ENCODE measurements at places on chromosomes 13 and 19.

DNA sequence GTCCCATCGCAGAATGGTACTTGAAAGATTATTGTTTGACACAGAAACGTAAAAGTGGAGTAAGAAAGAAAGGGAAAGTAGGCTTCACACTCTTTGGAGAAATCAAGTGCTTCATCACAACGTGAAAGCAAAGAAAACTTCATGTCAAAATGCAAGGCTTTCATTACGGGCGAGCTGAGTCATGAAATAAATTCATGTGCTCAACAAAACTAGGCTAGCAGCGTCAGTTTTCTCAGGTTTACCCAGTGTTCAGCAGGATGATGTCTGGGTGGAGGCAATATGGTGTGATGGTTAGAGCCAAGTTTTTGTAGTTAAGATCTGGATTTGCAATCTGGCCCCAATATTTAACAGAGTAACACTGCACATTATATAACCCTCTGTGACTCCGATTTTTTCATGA, 128.0 kb downstream of the TRPC4 start:
- no peak for DNase-seq

DNA sequence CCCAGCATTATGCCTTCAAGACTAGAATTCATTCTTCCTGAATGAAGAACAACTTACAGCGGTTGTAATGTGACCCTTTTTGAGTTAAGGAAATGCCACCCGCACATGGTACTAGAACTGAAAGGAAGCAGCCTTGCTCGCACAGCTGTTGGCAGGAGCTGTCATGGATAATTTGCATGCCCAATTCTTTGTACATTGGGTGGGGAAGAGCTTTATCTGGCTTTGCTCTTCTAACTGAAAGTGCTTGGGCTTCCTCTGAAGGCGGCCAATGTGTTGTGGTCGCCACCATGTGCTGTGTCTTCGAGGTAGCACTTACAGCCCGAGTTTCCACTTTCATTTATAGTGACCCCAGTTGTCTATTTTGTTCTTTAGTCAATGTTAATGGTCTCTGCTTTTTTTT, 3.4 kb downstream of the CCNE1 start:
- DNase-seq, result no peak

- no peak for DNase-seq
Observed at GRCh38 chr13:85266771-85267170, 532.4 kb downstream of the SLITRK6 start.

DNA sequence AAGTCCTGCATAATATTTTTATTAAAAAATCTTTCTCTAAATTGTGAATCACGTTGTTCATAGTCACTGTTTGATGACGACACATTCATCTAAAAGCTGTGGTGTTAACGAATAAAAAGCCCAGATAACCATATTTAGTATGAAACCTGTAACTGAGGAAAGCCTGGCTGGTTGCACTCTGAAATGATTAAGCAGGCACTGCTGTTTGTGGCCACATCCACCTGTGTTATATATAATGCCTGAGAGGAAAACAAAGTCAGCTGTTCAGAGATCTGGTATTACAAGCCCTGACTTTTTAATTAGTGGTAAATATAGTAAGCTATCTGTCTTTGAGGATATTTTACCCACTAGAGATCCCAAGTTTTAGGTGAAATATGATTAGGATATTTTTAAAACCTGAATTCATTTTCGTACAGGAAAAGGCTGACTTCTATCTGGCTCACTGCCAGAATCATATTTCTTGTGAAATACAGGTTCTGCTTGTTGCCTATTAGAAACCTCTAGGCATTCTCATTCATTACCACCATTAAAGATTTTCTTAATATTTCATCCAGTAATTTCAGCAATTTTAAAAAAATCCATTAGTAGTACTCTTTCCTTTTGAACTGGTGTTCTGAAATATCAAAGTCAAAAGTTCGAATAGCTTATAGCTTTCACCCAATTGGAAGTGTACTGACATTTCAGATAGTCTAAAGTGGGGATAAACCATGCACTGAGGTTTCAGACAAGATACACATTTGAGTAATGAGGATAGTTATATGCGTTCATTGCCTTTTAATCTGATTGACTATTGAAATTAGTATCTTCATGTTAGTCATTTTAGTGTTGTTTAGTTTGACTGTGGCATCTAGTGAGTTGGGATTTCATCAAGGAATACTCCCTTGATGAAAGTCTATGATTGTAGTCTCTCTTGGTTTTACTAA, 79.7 kb downstream of the LMO7 start:
- no peak for DNase-seq

GRCh38 chr19:3167533-3168272, 10.9 kb upstream of the S1PR4 start:
- DNase-seq, result no peak

DNA sequence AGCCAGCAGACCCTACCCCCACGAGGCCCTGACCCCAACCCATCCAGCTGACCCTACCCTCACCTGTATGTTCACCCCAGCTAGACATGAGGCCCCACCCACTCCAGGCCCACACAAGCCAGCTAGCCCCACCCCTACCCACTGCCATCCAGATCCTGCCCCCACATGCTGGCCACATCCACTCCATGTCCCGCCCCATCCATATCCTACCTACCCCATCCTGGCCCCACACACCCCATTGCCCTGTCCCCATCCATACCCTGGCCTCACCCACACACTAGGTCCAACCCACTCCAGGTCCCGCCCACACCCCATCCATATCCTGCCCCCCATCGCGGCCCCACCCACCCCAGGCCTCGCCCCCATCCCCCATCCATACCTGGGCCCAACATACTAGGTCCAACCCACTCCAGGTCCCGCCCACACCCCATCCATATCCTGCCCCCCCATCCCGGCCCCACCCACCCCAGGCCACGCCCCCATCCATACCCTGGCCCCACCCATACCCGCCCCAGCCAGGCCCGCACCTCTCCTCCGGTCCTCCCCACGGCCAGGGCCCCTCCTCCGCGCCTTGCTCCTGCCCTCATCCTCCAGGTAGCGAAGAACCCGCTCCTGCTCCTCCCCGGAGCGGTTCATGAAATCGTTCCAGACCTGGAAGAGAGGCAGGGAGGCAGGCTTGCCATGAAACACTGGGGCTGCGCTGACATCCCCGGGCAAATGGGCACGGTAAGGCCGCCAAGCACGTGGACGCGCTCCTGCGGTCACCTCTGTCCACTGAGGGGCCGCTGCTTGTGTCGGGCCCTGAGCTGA, 7.2 kb downstream of the RNU6-9 start:
- DNase-seq, result peak; percentile 51

- DNase-seq, result no peak
Observed at GRCh38 chr13:24698686-24699085, 18.5 kb downstream of the ATP12A start.

GRCh38 chr13:35475212-35475959, 1.1 kb downstream of the MAB21L1 start:
- peak; percentile 19 for DNase-seq
